Left colon (tissue), 2 donors: ENCODE measurements at places on chromosomes 7 and 10. TPM values are rescaled to one million over a fixed set of nuclear protein-coding genes. Genes with fewer than 3 reads are reported as not detected.

GRCh38 chr10:48468130-48468790, 136.6 kb downstream of the ARHGAP22 start:
- DNase-seq = no peak

GRCh38 chr7:42242381-42242780, 5.4 kb upstream of the GLI3 start:
- DNase-seq = no peak

ATRNL1 gene
- 0.89 TPM for total RNA-seq

FANK1 gene
- 7.1 TPM for total RNA-seq

PILRA gene
- total RNA-seq = 5.2 TPM

GPAM gene
- total RNA-seq = 8.6 TPM

CREB5 gene
- total RNA-seq = 2.4 TPM

DNA sequence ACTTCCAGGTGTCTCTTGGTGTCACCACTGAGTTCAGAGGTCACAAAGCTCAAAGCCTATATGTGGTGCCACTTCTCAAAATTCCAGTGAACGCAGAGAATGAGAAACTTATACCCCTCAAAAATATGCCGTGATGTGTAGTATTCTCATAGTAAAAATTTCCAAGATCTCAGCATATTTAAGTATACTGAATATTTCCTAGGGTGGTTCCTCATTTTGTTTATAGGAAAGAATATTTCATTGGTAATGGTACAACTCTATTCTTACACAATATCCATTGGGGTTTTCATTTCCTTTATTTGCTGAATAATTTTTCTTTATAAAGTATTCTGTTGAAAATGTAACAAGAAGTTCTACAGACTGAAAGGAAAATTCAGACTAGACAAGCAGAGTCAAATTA, 58.9 kb upstream of the ADO start:
- no peak for DNase-seq

STN1 gene
- 25.7 TPM for total RNA-seq

DNA sequence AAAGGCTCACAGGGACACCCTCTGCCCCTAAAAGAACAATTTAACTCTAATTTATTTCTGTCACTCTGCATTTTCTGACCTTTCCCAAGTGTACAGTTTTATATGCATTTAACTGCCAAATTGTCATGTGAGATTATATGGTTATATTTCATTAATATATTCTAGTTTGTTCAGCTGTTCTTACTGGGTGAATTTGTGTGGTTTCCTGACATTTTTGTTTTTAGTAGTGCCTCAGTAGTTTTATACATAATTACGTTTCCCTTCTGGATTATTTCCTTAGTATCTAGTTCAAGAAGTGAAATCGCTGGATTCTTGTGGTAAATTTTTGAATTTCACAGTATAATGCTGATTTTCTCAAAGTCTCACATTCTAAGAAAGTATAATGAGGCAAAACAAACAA, 41.3 kb downstream of the EGFR start:
- DNase-seq = no peak

DNA sequence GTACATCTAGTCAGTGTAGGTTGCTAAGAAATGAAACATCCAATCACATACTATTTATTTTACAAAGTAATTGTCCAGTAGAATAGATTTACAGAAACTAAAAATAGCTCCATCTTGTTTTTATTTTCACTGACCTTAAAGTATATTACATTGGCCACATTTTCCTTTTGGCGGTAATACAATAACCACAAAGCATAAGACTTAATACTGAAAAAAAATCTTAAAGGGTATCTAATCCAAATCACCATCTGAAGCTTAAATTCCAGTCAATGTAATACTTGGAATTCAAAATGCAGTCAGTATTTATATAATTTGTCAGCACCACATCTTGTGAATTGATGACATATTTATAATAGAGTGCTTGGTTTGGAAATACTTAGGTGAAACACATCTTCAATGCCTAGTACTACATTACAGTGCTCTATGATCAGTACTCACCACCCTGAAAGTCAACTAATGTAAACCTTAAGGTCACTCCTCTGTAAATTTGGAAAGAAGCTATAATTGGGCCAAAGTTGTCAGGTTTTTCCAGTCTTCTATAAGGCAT, 8.9 kb downstream of the ANKMY2 start:
- DNase-seq = no peak

PAX4 gene
- total RNA-seq = 1.6 TPM

DNA sequence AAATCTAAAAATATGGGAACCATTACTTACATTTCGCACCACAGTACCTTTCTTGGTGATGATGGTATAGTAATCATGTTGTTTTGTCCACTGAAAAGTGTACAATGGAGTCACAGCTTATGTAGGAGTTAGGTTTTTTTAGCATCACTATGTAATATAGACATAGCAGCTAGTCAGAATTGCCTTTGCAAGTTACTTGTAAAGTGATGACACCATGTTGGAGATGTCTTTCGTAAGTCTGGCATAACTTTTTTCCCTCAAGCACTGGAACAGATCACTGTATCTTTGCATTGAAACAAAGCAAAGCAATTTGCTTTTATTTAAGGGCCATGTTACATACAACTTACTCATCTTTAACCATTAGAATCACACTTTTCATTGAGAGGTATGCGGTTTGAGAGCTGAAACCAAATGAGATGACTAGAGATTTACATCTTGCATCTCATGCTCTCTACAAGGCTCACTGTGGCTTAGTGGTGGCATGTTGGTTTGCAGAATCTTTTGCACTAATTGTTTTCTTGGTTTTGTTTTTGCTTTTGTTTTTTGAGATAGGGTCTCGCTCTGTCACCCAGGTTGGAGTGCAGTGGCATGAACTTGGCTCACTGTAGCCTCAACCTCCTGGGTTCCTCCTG, 18.3 kb downstream of the UBN2 start:
- DNase-seq = no peak

GJC3 gene
- total RNA-seq = not detected

SUGCT gene
- 10.3 TPM for total RNA-seq

DNA sequence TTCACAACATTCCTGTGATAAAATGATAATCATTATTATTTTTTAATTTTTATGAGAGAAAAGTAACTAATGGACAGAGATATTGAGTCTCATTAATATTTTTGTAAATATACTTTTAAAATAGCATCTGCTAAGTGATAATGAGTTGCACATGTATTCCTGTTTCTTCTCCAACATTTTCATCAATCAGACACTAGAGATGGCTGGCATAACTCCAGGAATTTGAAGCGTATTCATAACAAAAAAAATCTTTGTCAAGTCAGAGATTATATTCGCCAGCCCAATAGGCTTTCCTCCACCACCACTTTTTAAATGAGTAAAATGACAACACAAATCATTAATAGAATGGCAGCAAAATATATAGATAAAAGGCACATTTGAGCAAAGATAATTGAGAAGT, 524.0 kb upstream of the KCND2 start:
- DNase-seq = no peak

ANKIB1 gene
- total RNA-seq = 40.9 TPM

HGF gene
- 0.98 TPM for total RNA-seq
